ENCODE measurements at places on chromosomes 13 and 19.

DNA sequence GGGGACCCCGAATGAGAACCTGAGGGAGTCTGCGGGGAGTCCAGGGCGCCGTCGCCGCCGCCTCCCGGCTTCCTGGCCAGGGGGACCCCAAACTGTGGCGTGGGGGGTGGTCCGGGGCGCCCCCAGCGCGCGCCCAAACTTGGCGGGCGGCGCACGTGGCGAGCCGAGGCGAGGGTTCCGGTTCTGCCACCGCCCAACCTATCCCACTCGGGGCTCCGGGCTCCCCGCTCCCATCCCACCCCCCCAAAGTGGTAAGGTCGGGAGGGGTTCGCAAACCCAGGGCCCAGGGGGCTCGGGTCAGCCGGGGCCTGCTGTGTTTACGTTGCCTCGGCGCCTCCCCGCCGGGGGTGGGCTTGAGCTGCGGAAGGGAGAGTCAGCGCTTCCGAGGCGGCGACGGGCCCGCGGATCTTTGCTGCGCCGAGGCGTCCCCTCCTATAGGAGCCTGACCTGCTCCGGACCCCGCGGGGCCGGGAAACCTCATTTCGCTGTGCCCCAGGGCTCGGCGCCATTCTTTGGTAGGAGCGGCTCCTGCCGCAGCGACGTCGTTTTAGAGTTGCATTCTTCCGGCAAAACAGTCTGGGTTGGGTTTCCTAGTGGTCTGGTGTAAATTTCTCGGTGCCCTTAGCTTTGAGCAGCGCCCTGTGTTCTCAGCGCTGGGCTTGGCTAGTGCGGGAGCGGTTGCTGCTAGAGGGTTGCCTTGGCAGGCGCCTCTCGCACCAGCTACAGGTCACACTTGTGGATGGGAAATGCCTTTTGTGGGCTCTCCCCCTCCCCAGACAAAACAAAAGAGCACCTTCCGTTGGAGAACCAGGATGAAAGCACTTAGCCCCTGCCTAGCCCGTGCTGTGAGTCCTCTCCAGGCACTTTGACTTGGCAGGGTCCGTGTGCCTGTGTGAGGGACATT is 1.2 kb downstream of the DAZAP1 start:
- DNase-seq, result no peak

DNA sequence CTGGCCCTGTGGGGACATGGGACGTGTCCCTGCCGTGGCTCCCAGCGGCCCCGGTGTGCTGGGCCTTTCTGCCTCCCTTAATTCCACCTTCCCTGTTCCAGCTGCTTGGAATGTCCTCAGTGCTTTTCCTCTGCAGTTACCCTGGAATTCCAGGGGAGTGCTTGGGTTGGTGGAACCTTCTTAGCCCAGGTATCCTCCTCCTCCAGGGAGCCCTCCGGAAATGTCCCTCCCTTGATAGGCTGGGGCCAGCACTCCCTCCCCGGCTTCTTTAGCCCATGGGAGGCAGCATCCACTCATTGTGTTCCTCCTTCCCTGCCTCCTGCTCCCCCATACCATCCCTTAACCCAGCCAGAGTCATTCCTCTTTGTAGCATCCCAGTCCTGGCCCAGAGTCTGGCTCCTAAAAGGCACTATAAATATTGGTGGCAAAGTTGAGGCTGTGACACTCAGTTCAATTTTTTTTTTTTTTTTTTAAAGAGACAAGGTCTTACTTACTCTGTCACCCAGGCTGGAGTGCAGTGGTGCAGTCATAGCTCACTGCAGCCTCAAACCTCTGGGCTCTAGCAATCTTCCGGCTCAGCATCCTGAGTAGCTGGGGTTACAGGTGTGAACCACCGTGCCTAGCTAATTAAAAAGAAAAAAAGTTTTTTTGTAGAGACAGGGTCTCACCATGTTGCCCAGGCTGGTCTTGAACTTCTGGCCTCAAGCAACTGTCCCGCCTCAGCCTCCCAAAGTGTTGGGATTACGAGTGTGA is 13.7 kb upstream of the SLC7A10 start:
- no peak for DNase-seq

DNA sequence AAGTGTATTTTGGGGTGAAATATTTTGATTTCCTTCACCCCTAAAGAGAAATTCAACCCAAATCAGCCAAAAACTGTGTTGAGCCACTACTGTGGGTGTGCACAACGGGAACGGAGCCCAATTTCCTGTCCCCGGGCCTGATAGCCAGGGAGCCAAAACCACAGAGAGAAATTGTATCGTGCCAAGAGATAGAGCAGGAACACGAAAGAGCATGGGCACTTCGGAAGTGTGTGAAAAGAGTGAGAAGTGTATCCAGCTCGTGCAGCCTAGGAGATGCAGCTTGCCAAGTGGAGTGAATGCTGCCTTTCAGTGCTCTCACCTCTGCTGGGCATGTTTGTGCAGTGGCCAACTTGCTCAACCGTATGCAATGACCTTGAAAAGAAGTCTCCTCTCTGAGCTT is 19.4 kb upstream of the PLEKHF1 start:
- DNase-seq, result no peak

GRCh38 chr13:107942030-107942617 is 273.2 kb downstream of the LIG4 start:
- DNase-seq, result no peak

GRCh38 chr13:51728275-51728673 is 75.7 kb downstream of the DHRS12 start:
- DNase-seq, result no peak

GRCh38 chr19:49937750-49938381 is 8.6 kb upstream of the NUP62 start:
- DNase-seq, result no peak

DNA sequence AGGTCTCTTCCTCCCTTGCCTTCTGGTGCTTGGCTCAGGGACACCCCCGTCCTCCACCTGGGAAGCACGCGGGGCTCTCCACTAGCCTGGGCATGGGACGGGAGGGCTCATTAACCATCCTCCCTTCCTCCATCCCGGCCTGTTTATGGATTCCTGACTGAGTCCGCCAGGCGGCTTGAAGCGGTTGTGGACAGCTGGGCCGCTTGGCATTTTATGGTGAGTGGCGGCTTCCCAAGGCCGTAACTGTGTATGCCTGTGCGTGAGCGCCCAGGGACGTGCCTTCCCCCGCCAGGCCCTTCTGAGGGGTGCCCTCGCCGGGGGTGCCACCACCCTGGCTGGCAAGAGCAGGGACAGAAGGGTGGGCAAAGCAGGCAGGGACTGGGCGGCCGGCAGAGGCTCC is 202.8 kb downstream of the URI1 start:
- DNase-seq, result no peak

DNA sequence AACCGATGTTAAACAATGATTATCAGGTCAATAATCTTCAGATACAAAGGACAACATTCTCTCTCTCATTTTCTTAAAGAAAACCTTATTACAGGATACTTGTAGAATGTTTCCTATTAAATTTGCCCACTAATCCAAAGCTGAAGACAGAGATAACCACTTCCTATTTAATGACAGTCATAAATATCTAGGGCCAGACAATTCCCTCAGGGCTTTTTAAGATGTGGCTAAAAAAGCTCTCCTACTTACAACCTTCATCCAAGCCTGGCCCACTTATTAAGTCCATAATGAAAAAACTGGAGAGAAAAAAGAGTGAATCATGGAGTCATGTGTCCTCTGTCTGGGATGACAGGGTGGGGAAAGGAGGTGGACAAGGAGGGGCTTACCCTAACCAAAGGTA is 235.9 kb downstream of the KLF12 start:
- DNase-seq, result no peak

GRCh38 chr19:52086481-52086880 is 9.1 kb downstream of the ZNF841 start:
- no peak for DNase-seq

GRCh38 chr13:110371550-110372465 is 64.7 kb downstream of the COL4A2 start:
- DNase-seq, result no peak

DNA sequence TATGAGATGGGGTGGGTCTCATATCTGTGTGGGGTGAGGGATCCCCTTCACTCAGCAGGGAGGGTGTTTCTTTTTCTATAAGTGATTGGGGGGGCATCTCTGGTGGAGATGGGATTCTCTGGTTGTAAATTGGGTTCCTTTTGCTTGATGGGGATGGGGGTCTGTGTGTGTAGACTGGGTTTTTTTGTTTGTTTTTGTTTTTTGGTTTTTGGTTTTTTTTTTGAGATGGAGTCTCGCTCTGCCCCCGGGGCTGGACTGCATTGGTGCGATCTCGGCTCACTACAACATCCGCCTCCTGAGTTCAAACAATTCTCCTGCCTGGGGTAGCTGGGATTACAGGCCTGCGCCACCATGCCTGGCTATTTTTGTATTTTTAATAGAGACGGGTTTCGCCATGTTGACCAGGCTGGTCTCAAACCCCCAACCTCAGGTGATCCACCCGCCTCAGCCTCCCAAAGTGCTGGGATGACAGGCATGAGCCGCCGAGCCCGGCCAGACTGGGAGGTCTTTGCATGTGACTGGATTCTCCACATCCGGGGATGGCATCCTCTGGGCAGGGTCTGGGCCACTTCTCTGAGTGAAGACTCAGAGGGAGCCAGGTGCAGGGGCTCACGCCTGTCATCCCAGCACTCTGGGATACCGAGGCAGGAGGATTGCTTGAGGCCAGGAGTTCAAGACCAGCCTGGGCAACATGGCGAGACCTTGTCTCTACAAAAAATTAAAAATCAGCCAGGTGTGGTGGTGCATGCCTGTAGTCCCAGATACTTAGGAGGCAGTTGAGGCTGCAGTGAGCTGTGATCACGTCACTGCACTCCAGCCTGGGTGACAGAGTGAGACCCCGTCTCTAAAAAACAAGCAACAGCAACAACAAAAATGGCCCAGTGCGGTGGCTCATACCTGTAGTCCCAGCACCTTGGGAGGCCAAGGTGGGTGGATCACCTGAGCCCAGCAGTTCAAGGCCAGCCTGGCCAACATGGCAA is 799 bp downstream of the MYBPC2 start:
- DNase-seq, result no peak

DNA sequence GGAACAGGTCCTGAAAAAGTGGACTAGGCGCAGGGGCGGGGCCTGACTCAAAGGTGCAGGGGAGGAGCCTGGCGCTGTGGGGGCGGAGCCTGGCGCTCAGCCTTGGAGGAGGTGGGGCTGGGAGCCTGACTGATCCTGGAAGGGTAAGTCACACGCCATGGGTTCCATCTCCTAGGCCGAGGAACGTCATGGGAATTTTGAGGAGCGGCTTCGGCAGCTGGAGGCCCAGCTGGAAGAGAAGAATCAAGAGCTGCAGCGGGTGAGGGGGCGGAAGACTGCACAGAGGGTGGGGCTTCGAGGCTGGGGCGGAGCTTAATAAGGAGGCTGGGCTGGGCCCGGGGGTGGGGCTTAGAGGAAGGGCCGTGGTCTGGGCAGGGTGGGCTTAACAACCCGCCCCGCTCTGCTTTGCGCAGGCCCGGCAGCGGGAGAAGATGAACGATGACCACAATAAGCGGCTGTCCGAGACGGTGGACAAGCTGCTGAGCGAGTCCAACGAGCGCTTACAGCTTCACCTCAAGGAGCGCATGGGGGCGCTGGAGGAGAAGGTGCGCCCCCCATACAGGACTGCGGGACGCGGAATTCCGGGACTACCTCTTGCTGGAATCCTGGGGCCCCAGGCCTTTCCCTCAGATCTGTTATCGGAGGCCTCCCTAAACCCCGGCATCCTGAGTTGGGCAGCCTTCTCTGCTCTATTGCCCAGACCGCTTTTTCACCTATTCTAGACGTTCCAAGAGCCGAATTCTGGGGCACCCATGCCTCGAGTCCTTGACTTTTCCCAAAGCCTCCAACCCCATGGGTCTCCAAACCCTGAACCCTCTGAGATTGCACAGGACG is 14.5 kb downstream of the PPFIA3 start:
- DNase-seq, result no peak

- DNase-seq, result no peak
These were observed 10.2 kb downstream of the SMIM7 start for GRCh38 chr19:16649734-16650133.

DNA sequence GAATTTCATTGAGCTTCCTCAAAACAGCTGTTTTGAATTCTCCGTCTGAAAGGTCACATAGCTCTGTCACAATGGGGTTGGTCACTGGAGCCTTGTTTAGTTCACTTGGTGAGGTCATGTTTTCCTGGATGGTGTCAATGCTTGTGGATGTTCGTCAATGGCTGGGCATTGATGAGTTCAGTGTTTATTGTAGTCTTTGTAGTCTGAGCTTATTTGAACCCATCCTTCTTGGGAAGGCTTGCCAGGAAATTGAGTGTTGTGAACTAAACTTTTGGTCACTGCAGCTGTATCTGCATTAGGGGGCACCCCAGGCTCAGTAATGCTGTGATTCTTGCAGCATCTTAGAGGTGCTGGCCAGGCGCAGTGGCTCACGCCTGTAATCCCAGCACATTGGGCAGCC is 22.0 kb downstream of the BLOC1S3 start:
- DNase-seq, result peak; percentile 26

- no peak for DNase-seq
These were observed 44.1 kb downstream of the SLAIN1 start for GRCh38 chr13:77741597-77741972.

DNA sequence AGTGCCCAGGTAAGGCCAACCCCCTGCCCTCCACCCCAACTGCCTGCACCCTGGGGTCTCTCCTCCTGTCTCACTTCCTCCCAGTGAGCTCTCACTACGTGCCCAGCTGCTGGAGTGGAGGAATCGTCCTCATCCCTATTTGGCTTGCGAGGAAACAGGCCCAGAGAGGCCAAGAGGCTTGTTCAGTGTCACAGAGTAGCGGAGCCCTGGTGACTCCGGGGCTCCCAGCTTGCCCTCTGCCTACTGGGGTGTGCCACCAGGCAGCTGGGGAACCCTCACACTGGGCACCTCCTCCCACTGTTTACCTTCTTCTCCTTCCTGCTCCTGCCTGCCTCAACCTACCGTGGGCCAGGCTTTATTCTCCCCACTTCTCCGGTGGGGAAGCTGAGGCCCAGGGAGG is 5.6 kb downstream of the TMED1 start:
- no peak for DNase-seq

GRCh38 chr19:7843521-7843920 is 13.5 kb downstream of the EVI5L start:
- no peak for DNase-seq

DNA sequence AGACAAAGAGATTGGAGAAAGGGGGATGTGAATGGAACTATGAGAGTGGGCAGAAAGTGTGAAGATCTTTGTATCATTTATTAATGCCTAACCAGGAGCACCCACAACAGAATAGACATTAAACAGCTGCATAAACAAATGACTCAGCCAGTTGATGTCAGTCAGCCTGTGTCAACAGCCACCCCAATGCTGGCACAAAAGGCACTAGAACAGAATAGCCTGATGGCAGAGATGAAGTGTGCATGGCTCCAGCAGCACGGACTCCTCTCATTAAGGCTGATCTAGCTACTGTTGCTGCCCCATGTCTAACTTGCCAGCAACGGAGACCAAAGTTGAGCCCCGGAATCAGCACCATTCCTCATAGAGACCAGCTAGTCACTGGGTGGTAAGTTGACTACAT is 7.8 kb downstream of the CPB2 start:
- no peak for DNase-seq

GRCh38 chr13:77737583-77738200 is 40.2 kb downstream of the SLAIN1 start:
- no peak for DNase-seq

DNA sequence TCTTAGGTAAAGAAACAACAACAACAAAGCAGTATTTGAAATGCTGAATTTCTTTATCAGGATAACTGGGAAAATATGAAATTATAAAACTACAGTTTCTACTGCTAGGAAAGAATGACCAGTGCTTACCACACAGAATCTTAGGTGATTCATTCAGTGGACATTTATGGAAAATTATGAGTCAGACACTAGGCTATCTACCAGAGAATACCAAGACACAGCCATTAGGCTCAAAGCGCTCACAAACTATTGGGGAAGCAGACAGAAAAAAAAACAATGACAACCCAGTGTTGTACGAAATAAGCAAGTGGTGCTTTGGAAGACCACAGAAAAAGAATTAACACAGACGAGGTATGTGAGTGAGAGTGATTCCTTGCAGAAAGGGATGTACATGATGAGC is 1019.5 kb downstream of the PCDH9 start:
- peak; percentile 81 for DNase-seq

- no peak for DNase-seq
These were observed 10.5 kb upstream of the RAP2A start for GRCh38 chr13:97423300-97424045.

Measured in fibroblast of the conjunctiva (primary cell).